Stimulated activated CD8-positive, alpha-beta memory T cell treated with anti-CD3 and anti-CD28 coated beads, Interleukin-15, amount 100 ng/mL, for 48 hours (primary cell): ENCODE measurements at places on chromosomes 5 and 9.

DNA sequence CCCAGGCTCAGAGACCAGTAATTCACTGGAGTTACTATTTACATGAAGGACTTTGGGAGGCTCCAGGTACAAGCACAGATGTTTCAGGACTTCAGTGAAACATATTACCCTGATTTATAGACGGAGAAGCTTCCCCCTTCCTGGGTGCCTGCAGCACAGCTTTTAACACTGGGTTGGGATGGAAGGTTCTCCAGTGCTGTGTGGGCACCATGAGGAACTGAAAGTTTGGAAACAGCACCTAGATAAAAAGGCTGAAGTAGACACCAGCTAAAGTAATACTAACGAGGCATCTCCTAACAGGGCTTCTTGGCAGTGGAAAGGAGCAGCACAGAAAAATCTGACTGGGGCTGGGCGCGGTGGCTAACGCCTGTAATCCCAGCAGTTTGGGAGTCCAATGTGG lies 70.7 kb downstream of the GCNT1 start:
- no peak for DNase-seq

- no peak for DNase-seq
Observed at GRCh38 chr9:68841276-68842052, 136.4 kb downstream of the PIP5K1B start.

DNA sequence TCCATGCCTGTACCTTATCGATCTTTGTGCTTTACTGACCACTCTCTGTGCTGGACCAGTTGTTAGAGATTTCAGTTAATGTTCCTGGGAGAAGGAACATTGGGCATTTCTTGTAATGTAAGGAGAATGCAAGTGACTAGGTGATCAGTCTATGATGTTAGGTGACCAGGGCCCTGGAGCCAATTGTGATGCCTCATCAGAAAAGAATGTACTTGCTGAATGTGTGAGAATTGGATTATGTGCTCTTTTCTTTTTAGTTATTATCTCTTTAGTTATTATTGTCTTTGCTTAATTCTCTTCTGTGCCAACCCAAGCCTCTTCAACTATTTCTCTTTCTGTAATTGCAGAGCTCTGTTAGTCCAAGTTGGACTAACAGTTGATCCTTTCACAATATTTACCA lies 92.9 kb downstream of the LRRC70 start:
- DNase-seq, result no peak

DNA sequence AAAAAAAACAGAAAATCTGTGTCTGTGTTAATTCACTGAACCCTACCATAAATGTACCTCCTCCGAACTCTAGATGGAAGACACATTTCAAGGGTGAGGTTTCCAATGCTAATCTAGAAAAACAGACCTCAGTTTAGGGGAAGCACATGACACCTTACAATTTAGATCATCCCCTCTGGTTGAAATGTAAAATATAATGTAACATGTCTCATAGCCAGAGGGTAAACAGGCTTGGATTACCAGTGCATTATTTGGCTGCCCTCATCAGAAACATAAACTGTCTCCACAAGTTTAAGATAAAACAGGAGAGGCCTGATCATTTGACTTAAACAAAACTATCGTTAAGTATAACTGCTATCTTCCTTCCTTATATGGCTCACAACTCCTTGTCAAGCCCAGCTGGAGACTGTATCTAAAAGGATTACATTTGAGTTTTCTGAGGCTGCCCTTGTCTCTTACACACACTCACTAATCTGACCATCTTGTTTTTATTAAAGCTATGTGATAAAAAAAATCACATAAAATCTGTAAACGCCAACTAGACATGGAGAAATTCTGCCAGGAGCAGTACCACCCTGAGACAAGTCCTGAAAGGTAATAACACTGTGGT lies 105.7 kb downstream of the LURAP1L start:
- no peak for DNase-seq

- no peak for DNase-seq
Observed at GRCh38 chr5:55343107-55343506, 35.3 kb downstream of the MTREX start.

DNA sequence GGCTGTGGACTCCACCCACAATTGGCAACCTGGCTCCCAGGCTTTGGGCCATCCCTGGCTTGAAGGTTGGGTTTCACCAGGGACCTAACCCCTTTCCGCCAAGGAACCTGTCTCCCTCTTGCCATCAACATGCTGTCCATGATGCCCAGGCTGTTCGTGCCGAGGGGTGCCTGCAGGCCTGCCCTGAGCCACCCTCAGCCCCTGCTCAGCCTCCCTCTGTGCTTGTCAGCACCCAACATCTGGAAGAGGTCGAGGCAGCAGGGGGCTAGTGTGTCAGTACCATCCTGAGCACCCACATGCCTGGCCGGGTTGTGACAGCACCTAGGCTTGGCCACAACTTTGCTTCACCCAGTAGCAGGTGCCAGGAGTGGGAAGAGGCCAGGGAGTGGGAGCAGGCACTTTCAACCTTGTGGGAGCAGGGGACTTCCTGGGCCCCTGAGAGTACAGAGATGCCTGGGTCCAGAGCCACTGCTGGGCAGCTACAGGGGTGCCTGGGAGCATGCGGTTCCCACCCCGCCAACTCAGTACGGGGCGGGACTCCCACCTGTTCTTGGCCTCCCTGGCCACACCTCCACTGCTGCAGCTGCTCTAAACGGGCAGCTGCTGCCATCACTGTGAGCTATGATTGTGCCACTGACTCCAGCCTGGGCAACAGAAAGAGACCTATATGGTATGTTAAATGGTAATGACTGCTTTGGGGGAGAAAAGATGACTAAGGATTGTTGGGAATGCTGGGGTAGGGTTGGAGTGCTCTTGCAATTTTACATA lies 6.3 kb downstream of the PDCD1LG2 start:
- no peak for DNase-seq

- no peak for DNase-seq
Observed at GRCh38 chr9:16627967-16628366, 242.5 kb downstream of the BNC2 start.
